Activated T-cell treated with anti-CD3 and anti-CD28 coated beads for 24 hours (primary cell): ENCODE measurements at places on chromosomes 13 and 19.

- no peak for DNase-seq
Measured at GRCh38 chr13:37475966-37476365, 122.6 kb downstream of the POSTN start.

DNA sequence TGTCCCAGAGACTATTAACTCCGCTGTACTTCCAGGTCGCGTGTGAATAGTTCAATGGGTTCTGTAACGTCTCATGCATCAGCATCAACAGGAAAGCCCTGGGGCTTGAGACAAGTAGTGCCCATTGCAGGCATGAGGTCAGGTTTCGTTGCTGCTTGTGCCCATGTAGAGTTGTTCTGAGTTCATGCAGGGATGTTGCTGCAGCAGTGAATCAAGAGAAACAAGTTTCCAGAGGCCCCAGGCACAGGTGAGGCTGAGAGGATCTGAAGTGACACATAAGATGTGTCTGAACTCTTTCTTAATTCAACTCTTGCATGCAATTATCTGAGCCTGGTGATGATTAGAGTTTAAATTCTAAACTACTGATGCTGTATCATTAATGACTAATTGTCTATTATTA is 8.6 kb upstream of the ZNF283 start:
- DNase-seq = no peak

DNA sequence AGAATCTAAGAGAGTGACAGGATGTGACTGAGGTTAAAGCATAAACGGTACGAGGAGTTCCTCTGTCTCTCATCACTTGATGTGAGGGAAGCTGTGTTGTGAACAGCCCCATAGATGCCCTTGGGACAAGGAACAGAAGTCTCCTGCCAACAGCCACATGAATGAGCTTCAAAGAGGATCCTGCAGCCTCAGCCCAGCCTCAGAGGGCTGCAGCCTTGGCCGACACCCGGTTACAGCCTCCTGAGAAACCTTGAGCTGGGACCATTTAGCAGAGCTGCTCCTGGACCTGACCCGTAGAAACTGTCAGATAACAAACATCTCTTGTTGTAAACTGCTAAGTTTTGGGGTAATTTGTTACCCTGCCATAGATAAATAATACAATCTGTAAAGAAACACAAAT is 54.2 kb downstream of the CCNE1 start:
- no peak for DNase-seq

- DNase-seq = no peak
Measured at GRCh38 chr19:35715981-35716800, 1.6 kb upstream of the KMT2B start.

- DNase-seq = no peak
Measured at GRCh38 chr19:11194173-11194572, 3.2 kb downstream of the KANK2 start.

- no peak for DNase-seq
Measured at GRCh38 chr19:46944918-46945628, 74.6 kb upstream of the NPAS1 start.

- no peak for DNase-seq
Measured at GRCh38 chr13:47680748-47681147, 320.3 kb downstream of the SUCLA2 start.

- no peak for DNase-seq
Measured at GRCh38 chr19:42276284-42276683, 7.2 kb downstream of the CIC start.

- DNase-seq = no peak
Measured at GRCh38 chr19:42113641-42114348, 18.5 kb downstream of the POU2F2 start.

DNA sequence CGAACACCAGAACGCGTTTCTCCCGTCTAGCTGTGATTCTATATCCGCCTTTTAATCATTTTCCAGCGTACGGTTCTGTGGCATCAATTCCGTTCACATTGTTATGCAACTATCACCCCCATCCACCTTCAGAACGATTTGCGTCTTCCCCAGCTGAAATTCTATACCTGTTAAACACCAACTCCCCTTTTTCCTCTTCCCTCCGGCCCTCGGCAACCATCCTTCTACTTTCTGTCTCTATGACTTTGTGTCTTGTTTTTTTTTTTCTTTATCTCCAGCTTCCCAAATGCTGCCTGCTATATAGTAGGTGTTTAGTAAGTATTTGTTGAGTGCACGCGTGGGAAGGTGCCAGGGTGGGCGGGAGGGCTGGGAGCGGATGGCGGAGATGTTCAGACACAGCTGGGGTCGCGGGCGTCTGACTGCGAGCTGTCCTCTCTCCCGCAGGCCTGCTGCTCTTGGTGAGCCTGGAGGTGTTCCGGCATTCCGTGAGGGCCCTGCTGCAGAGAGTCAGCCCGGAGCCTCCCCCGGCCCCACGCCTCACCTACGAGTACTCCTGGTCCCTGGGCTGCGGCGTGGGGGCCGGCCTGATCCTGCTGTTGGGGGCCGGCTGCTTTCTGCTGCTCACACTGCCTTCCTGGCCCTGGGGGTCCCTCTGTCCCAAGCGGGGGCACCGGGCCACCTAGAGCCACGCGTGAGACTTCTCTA is 20.2 kb downstream of the CACNG6 start:
- no peak for DNase-seq

DNA sequence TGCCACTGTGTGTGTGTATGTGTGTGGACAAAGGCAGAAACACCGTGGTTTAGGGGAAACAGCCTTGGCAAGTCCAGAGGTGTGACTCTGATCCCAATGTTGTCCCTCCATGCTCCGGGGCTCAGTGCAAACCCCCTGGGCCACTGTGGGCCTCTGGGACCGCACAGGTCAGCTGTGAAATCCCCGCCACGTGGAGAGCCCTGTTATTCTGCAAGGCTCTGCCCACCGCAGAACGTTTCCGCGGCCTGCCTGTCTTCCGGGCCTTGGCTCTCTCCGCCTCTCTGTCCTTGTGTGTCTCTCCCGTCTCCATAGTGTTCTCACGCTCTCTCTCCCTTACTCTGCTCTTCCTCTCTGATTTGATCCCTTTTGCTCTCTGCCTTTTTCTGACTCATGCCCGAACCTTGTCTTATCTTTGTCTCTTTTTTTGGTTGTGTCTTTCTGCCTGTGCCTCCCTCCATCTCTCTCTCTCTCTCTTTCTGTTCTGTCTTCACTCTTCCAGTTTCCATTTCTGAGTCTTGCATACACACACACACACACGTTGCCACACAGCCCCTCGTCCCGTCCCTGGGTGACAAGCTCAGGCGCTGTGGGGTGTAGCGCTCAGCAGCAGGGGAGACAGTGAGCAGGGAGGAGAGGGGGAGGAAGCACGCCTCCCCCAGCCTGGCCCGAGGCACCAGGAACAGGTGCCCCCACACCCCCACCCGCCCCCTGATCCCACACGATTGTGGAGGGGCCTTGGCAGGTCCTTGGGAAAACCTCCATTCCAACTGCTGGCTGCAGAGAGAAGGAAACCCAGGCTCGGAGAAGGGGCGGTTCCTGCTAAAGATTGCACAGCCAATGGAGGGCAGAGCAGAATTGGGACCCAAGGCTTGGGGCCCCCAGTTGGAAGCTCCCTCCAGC is 3.0 kb downstream of the TTYH1 start:
- DNase-seq = no peak

- DNase-seq = no peak
Measured at GRCh38 chr13:45838171-45838745, 13.3 kb downstream of the SIAH3 start.

DNA sequence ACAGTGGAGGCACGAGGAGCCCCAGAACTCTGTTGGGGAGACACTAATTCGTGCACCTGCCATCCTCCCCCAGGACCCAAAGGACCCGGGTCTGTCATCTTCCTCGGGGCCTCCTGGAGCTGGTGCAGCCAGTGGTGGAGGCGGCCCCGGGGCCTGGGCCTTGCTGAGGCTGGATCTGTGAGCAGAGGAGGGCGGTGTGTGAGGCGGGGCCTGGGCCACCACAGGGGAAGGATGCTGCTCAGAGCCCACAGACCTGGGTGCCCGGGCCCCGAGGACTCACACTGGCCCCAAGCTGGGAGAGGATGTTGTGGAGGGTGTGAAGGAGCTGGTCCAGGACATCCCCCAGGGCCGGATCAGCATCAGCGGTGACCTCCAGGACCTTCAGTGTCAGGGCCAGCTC is 8.3 kb downstream of the IFNL3 start:
- no peak for DNase-seq

- no peak for DNase-seq
Measured at GRCh38 chr19:1284979-1285736, 515 bp upstream of the EFNA2 start.

GRCh38 chr13:27130223-27130978 is 41.2 kb downstream of the USP12 start:
- no peak for DNase-seq

- no peak for DNase-seq
Measured at GRCh38 chr13:100537486-100537885, 51.1 kb downstream of the GGACT start.

GRCh38 chr19:29292153-29292552 is 79.2 kb upstream of the UQCRFS1 start:
- no peak for DNase-seq

- DNase-seq = no peak
Measured at GRCh38 chr13:79227418-79227817, 178.6 kb downstream of the RBM26 start.

GRCh38 chr13:110097013-110097412 is 209.9 kb downstream of the COL4A1 start:
- DNase-seq = no peak

DNA sequence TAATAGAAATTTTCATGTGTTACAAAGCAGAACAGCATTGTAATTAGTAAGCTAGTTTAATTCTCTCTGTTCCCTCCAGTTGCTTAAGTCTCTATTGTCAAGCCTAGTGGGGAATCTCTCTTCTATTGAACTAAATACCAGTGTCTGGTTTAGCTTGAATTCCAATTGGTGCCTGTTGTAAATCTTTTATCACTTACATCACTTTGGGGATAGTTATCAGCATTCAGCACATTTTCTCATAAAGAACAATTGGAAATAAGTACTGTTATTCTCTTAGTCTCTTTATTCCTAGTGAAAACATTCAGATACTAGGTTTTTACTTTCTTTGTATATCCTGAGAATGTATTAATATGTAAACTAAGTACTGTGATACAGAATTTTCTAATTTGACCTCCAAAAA is 25.2 kb downstream of the IPO5 start:
- no peak for DNase-seq

GRCh38 chr19:570937-571565 is 1.3 kb upstream of the BSG start:
- peak; percentile 32 for DNase-seq

GRCh38 chr13:45209229-45209628 is 8.4 kb upstream of the KCTD4 start:
- no peak for DNase-seq

GRCh38 chr13:29934531-29935308 is 84.3 kb upstream of the UBL3 start:
- DNase-seq = no peak

GRCh38 chr13:102039264-102039663 is 362.6 kb downstream of the FGF14 start:
- DNase-seq = no peak

- no peak for DNase-seq
Measured at GRCh38 chr19:27750391-27751043, 1462.4 kb downstream of the UQCRFS1 start.

GRCh38 chr19:40604171-40604646 is 3.0 kb downstream of the LTBP4 start:
- DNase-seq = no peak

DNA sequence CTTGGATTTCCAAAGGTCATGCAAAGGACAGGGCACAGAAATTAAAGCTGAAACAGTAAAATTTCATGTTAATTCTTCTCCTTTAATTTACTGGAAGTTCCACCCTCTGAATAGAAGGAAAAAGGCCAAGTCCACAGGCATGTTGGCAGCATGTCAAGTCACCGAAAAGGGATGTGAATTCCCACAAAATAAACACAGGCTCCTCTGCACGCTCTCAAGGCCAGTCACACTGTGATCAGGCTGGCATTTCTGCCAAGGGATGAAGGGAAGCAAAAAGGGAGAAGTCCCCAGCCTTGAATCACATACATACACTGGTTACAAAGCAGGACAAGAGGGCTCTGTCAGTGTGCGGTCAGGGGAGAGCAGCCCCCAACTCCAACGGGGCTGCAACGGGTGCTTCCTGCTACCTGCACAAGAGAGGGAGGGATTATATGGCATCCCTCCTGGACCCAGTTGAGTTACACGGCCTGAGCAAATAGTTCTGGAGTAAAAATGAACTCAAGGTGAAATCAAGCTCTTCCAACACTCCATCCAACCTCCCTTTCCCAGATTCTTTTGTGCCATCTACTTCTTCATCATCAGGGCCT is 6.9 kb downstream of the DCLK1 start:
- DNase-seq = no peak

- no peak for DNase-seq
Measured at GRCh38 chr19:19719798-19720197, 13.1 kb downstream of the ZNF14 start.

- no peak for DNase-seq
Measured at GRCh38 chr19:4847190-4847973, 15.9 kb upstream of the TICAM1 start.

- no peak for DNase-seq
Measured at GRCh38 chr13:113493315-113493951, 2.9 kb upstream of the DCUN1D2 start.

- no peak for DNase-seq
Measured at GRCh38 chr19:15093001-15093400, 11.0 kb downstream of the OR1I1 start.

DNA sequence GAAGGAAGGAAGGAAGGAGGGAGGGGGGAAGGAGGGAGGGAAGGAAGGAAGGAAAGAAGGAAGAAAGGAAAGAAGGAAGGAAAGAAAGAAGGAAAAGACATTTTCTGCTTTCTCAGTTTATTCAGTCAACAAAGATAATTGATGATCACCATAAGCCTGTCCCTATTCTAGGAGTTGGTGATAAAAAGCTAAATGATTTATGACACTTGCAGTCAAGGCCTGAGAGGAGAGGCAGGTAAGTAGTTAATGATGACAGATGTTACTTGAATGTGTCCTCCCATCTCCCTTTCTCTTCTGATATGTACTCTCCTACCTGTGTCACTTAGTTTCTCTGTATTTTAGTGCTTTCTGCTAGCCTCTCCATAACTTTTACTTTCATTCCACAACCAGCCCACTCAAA is 141.3 kb downstream of the SLITRK6 start:
- no peak for DNase-seq

- DNase-seq = no peak
Measured at GRCh38 chr13:99289674-99290337, 17.4 kb downstream of the GPR183 start.

- peak; percentile 66 for DNase-seq
Measured at GRCh38 chr19:51440846-51441409, 17.3 kb downstream of the SIGLEC8 start.

DNA sequence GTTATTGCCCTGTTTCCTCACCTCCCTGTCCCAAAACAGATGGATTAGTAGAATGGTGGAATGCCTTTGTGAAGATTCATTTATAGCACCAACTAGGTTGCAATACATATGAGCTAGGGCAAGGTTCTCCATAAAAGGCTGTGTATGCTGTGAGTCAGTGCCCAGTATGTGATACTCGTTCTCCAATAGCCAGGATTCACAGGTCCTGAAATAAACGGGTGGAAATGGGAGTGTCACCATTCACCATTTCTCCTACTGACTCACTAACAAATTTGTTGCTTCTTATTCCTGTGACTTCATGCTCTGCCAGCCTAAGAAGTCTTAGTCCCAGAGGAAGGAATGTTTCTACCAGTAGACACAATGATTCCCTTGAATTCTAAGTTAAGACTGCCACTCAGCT is 1745.4 kb downstream of the SLITRK1 start:
- no peak for DNase-seq
